ENCODE measurements at places on chromosomes 16 and 17.
A peak's percentile ranks its signal among the peaks of the same experiment; 100 is the strongest.

- no peak for DNase-seq
Observed at GRCh38 chr17:7404737-7405349, 946 bp upstream of the TMEM256 start.

- DNase-seq, result no peak
Observed at GRCh38 chr16:73021866-73022495, 25.9 kb downstream of the ZFHX3 start.

- DNase-seq, result no peak
Observed at GRCh38 chr17:78562734-78563133, 14.5 kb downstream of the DNAH17 start.

DNA sequence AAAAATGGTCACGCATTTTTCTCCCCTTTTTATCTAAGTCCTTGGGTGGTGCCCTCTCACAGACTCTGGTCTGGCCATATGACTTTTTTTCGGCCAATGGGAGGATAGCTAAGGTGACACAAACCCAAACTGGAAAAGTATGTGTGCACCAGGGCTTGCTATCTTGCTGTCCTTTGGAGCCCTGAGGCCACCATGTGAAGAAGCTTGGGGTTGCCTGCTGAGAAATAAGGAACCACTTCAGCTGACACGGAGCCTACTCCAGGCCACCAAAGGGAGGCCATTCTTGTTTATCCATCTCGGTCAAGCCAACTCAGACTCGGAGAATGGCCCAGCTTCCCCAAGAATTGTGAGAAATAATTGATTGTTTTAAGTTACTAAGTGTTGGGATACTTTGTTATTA lies 111.4 kb upstream of the ZFHX3 start:
- no peak for DNase-seq

DNA sequence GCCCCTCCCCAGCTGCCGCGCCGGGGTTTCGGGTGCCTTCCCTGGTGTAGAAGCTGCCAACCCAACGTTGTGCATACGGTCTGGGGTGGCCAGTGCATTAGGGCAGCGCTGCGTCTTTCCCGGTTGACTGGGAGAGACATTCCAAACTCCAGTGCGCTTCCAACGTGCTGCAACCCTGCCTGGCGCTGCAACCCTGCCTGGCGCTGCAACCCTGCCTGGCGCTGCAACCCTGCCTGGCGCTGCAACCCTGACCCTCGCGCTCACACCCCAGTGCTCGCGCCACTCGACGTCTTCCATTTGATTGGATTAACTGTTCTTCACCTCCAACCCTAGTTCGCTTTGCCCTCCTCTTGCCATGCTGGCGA lies 488 bp upstream of the HAP1 start:
- DNase-seq, result no peak

DNA sequence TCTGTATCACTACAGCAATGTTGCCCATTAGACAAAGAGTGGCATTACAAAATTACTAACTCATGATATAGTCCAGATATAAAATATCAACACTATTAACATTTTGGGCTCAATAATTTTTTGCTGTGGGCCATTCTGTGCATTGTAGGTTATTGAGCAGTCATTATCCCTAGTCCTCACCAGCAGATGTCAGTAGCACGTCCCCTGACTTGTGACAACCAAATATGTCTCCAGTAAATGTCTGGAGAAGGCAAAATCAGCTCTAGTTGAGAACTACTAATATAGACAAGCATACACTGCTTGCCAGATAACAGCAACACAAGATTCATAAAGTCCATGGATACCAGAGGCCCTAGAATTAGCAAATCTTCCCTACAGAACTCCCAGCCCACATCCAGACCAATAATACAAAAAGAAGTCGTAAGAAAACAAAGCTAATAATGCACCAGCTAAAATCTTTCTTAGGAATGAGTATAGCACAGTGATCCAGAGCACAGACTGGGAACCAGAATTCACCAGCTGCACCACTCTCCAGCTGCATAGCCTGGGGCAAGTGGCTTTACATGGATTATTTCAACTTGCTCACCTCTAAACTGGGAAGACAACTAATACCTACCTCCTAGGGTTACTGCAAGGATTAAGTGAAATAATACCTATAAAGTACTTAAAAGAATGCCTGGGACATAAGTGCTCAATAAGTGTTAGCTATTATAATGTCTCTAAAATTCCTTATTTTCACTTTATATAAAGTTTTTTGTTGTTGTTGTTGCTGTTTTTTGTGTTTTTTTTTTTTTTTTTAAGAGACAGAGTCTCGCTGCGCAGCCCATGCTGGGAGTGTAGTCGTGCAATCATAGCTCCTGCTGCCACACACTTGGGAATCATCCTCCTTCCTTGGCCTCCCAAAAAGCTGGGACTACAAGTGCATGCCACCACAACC lies 23.7 kb downstream of the HELZ start:
- no peak for DNase-seq

GRCh38 chr16:52404546-52404945 lies 142.4 kb downstream of the TOX3 start:
- no peak for DNase-seq

- no peak for DNase-seq
Observed at GRCh38 chr16:50747207-50747956, 5.5 kb downstream of the CYLD start.

DNA sequence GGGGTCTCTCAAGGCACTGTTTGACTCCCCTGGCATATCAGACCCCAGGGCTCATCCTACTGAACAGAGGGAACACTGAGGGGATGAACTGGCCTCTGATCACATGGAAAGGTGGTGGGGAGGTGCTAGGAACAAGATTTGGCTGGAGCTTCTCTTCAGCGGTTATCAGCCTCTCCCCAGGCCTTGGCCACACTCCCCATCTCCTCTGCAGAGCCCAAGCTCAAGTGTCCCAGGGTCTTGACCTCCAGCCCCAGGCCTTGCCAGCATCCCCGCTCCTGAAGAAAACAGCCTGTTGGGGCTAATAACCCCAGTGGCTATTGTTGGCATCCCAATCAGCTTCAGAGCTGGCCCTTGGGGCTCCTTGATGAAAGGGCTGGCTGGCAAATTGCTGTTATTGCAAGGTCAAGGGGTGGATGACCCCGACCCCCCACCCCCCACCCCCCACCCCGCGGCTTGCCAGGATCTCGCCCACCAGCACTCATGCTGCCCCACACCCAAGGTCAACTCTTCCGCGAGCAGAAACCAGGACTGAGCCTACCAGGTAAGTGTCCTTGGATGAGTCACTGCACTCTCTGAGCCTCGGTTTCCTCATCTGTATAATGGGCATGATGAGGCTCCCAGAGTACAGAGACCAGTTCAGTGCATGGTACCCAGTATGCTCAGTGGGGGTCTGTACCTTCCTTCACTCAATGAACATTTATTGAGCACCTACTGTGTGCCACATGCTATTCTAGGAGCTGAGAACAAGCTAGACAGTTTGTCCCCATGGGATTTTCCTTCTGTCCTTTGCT lies 18.8 kb upstream of the FAM83G start:
- no peak for DNase-seq

DNA sequence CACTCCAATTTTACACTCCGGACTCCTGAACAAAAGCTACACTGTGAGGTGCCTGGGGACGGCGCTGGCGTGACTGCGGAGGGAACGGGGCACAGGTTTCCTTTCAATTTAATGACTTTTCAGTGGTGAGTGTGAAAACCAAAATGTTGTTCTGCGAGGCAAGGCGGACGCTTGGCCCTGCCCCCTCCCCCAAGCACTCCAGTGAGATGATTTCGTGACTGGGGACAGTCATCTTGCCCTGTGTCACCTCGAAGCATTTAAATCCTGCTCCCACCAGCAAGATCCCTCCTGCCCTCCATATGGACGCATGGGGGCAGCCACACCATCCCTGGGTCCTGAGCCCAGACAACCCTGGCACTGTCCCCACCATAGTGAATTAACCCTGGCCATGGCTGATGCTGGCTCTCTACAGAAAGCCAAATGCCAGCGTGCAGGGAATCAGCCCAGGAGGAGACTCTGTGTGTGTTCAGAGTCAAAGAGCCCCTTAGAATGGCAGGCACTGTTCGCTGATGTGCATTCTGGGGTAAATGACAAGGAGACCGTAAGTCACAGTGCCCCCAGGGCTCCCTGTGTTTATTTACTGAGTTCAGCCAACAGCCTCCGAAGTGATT lies 41.0 kb downstream of the C16orf95 start:
- DNase-seq, result no peak

GRCh38 chr17:42276609-42277341 lies 584 bp upstream of the STAT5B start:
- DNase-seq, result peak; percentile 14

- DNase-seq, result no peak
Observed at GRCh38 chr16:66640724-66641314, 36.3 kb downstream of the CMTM3 start.

DNA sequence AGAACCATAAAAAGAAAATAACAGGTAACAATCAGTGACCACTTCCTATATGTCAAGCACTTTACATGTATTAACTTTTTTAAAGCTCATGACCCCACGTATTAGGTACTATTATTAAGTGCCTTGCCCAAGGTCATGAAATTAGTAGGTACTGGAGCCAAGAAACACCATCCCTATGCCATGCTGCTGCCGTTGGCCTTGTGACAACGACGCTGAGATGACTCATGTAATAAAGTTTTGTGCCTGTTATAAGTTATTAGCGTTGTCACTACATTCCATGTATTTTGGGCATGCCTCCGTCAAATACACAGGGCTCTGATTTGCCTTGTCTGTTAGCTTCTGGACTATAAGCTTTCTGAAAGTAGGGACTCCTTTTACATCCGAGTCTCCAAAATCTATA lies 1.4 kb downstream of the BBS2 start:
- no peak for DNase-seq

GRCh38 chr17:14840616-14841231 lies 424.4 kb downstream of the PMP22 start:
- no peak for DNase-seq

DNA sequence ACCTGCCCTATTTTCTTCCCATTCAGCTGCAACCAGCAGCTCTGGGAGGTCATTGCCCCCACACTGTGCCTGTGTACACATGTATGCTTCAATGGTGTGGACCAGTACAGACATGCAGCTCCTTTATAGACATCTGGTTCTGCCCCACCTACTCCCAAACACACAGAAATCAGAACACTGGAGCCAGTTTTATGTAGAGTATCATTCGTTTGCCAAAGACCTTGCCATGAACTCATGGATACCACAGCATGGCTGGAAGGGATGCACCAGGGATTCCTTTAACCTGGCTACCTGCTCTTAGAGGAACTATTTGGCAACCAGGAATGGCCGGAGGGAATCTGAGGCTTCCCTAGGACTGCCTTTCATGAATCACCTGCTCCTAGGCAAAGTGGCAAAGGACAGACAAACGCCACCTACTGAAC lies 60.4 kb downstream of the ZFHX3 start:
- no peak for DNase-seq

DNA sequence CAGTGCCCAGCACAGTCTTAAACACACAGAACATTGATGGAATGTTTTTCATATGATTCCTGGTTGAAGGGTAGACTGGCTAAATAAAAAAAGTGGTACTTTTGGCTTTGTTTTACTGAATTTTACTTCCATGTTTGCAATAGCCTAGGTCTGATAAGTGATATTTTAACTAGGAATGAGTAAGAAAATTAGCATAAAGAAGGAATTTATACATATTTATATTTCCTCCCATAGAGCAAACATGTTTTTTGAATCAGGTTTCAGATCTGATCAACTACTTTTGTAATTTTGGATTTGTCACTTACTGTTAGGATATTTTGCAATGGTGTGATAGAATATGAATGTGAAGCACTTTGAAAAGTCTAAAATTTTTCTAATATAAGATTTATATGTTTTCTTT lies 7.2 kb downstream of the NF1 start:
- DNase-seq, result no peak

GRCh38 chr17:82938873-82939620 lies 99.2 kb upstream of the ZNF750 start:
- DNase-seq, result no peak

- no peak for DNase-seq
Observed at GRCh38 chr17:4986403-4986802, 1.1 kb downstream of the CAMTA2 start.

- no peak for DNase-seq
Observed at GRCh38 chr17:74467221-74467951, 952 bp downstream of the CD300A start.

DNA sequence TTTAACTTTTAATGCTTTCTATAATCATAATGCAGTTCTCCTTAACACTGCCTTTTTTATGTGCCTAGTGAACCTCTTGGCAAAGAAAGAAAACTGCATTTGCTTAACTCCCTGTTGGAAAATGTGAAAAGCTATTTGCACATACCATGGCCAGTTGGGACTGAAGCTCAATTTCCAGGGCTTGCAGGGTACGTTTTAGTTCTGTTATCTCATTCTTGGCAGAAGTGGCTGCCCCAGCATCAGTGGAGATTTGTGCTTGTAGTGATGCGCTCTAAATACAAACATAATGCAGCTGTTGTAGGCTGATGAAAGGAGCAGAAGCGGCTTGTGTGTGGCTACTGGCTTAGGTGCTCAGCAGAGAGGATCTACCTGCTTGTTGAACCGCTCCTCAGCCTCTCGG lies 3.7 kb downstream of the KRT24 start:
- DNase-seq, result no peak

DNA sequence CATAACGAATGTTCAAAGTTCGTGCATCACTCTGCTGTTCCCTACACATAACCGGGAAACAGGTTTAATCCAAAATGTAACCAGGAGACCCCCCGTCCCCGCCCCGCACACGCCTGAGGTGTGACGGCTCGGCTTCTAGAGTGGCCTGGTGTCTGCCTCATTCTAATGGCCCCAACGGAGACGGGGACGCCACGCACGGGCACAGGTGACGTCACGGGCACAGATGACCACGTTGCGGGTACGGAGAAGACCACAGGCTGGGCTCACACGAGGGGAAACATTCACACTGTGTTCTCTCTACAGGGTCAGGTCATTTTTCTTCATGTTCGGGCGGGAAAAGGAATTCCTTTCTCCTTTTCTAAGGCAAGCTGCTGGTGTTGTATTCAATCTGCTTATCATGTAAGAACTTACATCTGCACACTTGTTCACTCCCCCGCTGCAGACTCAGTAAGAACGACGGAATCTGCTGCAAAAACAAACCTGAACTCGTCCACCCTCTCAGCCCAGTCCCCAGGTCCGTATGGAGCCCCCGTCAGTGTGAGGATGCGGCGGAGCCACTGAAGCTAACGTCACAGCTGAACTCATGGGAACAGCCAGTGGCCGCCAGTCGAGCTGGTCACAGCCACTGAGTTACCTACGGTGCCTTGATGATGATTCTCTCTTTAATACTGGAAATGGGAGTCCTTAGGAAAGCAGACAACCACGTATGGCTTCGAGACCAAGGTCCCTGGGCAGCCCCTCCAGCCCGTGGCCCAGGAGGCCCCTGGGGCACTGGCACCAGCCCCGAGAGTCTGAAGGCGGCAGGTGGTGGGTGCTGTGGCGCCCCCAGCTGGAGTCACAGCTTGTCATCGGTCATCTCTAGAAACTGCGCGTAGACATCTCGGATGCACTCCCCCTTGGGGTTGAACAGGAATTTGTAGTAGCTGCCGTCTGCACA lies 32.9 kb downstream of the WDR45B start:
- no peak for DNase-seq

All from NCI-H1417 treated with DMSO at 0.1 percent for 48 hours (cell line).